ENCODE measurements at places on chromosomes 12 and 14.

DNA sequence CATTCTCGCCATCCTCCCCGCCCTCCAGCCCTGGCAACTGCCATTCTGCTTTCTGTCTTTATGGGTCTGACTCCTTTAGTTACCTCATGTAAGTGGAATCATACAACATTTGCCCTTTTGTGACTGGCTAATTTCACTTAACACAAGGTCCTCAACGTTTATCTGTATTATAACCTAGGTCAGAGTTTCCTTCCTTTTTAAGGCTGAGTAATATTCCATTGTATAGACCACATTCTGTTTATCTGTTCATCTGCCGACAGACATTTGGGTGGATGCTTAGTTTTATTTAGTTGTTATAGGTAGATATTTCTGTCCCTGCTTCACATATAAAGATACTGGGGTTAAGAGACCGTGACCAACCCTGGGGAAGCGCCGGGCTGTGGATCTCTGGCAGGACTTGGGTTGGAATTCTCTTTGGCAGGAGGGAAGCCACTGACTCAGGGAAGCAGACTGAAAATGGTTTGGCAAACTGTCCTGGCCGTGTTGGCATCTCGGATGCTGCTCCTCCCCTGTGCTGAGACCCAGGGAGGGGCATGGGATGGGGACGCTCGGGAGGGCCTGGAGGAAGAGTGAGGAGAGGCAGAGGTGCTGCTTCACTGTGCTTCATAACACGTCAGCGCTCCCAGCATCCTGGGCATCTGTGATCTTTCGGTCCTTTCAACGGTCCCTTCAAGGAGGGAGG lies 38.9 kb downstream of the TEAD4 start:
- DNase-seq, result no peak

GRCh38 chr14:100692859-100693558 lies 33.7 kb upstream of the DLK1 start:
- DNase-seq, result peak; percentile 98

DNA sequence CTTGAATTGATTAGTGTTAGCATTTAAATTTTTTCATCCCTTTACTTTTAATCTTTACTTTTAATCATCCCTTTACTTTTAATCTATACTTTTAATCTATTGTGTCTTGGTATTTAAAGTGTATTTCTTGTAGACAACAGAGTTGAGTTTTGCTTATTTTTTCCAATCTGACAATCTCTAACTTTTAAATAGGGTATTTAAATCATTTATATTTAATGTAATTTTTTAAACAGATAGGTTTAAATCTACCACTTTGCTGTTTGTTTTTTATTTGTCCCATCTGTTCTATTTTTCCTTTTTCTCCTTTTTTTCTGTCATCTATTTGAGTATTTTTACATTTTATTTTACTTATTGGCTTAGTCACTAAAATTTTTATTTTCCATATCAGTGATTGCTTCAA lies 68.3 kb downstream of the TTC7B start:
- no peak for DNase-seq

DNA sequence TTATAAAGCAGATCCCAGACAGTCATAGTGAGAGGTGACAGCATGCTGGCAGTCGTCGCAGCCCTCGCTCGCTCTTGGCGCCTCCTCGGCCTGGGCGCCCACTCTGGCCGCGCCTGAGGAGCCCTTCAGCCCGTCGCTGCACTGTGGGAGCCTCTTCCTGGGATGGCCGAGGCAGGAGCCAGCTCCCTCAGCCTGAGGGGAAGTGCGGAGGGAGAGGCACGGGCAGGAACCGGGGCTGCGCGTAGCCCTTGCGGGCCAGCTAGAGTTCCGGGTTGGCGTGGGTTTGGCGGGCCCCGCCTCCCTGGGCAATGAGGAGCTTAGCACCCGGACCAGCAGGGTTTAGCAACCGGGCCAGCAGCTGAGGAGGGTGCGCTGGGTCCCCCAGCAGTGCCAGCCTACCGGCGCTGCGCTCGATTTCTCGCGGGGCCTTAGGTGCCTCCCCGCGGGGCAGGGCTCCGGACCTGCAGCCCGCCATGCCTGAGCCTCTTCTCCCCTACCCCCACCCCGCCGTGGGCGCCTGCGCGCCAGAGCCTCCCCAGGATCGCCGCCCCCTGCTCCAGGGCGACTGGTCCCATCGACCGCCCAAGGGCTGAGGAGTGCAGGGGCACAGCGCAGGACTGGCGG lies 451.2 kb upstream of the DCN start:
- no peak for DNase-seq

- no peak for DNase-seq
These were observed 10.9 kb upstream of the SERPINA9 start for GRCh38 chr14:94486883-94487282.

GRCh38 chr14:29461506-29461905 lies 466.1 kb downstream of the PRKD1 start:
- no peak for DNase-seq

GRCh38 chr14:38070061-38070588 lies 137.6 kb upstream of the SSTR1 start:
- DNase-seq, result no peak

GRCh38 chr14:68627050-68627867 lies 165.6 kb downstream of the ZFP36L1 start:
- DNase-seq, result peak; percentile 47

DNA sequence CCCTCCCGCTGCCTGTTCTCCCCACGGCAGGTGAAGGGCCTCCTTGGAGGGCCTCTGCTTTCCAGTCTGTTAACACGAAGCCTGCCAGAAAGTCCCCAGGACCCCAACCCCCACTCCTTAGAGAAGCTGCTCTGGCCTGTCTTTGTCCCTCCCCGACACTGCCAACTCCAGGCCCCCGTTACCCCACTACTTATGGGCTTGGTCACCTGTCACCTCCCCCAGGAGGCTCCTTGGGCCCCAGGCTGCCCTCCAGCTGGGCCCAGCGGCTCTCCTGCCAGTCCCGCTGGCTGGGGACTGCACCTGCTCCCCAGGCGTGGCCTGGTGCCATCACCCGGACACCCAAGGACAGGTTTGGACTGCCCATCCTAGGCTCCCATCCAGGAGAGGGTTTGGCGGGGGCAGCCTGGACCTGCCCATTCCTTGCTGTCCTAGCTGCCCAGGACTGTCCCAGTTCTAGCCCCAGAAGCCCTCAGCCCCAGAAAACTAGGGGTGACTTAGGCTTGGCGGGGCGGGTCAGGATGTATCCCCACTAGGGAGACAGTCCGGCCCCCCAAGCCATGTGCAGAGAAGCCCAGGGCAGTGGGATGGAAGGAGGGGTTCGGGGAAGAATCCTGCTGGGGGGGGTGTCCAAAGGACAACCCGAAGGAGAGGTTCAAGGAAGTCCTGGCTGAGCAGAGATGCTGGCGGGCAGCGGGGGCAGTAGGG lies 155.7 kb upstream of the C14orf180 start:
- peak; percentile 46 for DNase-seq

GRCh38 chr12:27277846-27278260 lies 33.8 kb downstream of the STK38L start:
- DNase-seq, result no peak

DNA sequence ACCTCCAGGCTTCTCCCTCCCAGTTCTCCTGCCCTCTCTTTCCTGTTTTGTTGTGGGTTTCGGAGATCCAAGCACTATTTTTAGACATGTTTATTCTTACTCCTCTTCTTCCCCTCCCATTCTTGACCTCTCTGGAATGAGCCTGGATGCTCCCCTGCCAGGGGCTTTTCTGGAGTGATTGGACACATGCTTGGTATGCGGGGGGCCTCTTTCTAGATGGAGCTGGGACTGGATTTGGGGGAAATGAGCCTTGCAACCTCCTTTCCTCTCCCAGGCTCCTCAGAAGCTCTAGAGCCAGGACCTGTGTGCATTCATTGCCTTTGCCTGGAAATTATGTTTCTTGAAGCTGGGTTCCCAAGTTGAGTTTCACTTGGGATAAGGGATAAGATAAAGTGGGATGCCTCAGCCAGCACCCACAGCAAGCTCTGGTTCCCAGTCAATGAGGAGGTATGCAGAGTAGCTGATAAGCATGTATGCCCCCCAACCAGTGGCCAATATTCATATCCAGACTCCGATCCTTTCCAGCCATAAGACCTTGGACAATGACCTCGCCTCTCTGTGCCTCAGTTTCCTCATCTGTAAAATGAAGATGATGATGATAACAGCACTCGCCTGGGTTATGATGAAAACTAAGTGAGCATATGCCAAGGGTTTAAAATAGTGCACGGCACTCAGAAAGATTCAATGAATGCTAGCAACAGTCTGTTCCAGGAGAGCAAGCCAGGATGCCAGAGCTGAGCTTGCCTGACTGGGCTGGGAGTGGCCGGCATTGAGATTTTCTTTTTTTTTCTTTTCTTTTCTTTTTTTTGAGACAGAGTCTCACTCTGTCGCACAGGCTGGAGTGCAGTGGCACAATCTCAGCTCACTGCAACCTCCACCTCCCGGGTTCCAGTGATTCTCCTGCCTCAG lies 97.8 kb downstream of the SCARB1 start:
- no peak for DNase-seq

DNA sequence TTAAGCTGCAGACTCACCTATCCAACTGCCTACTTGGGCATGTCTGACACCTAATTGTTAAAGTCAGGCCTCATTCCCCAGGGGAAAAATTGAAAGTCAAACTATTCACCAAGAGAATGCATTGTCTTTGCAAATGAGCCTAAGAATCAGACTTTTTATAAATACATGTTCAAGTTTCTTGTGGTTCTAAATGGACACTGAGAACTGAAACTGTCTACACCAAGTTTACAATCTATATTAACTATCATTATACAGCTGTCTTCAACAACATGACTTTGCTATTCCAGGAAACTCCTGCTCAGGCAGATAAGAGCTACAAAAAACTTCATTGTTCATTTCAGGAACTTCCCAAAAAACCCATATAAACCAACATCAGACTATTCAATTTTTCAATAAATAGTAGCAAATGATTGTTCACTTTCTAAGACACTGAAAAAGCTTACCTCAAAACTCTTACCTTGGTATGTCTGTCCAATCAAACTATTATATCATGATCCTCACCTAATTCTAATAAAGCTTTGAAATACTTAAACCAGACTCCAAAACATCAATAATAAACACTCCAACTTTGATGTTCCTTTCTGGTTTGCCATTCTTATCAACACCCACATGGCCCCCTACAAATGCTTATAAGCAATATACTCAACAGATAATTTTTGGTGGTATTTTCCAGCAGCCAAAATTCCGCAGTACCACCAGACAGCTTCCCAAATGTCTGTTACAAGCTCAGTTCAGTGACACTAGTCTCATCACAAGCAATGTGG lies 24.2 kb downstream of the CDK17 start:
- DNase-seq, result no peak

GRCh38 chr12:29216797-29217575 lies 67.9 kb downstream of the FAR2 start:
- DNase-seq, result no peak

DNA sequence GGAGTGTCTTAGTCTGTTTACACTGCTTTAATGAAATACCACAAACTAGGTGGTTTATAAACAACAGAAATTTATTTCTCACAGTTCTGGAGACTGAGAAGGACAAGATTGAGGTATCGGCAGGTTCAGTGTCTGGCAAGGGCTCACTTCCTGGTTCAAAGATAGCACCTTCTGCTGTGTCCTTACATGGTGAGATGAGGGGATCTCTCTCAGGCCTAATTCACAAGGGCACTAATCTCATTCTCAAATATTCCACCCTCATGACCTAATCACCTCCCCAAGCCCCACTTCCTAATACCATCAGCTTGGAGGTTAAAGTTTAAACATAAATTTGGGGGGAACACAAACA lies 35.0 kb upstream of the PLEK2 start:
- no peak for DNase-seq

- DNase-seq, result no peak
These were observed 170.9 kb downstream of the PPM1H start for GRCh38 chr12:62763861-62764645.

GRCh38 chr14:30242744-30243143 lies 315.1 kb upstream of the PRKD1 start:
- no peak for DNase-seq

DNA sequence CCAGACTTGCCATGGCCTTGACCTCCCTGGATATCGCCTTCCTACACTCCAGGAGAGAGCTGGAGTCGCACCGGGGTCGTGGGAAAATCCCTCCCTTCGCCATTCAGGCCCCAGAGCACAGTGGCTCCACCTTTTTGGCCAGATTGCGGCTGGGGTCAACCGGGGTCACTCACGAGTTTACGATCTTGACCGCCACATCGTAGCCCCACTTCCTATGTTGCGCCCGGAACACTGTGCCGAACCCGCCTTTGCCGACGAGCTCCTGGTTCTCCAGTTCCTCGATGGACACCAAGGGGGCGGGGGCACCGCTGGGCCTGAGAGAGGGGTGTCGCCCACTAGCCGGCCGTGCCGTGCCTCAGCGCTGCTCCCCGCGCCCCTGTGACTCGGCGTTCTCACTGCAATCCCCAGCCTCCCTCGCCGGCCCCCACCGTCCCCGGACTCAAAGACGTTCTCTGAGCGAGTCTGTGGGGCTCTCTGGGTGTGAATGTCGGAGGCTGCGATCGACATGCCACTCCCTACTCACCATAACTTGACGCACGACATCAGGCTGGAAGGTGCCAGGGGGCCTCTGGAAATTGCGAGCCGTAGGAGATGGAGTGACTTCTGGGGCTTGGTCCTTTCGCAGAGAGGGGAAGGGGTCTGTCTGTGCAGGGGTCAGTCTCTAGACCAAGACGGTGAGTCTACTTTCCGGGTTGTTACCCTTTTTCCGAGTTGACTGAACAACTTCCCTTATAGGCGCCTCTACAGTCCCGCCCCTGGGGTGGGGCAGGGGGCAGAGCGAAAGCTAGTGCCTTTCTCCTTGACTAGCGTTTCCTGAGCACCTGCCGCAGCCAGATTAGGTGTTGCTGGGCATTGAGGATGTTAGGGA lies at the start of gene RIPK3:
Gene RIPK3, minus strand, starts transcription at position 708 of the 868 bp plus-strand sequence. Its CDS starts 165 bp downstream, at position 543.
- no peak for DNase-seq

GRCh38 chr14:44309331-44309730 lies 197.8 kb downstream of the FSCB start:
- no peak for DNase-seq

- no peak for DNase-seq
These were observed 37.8 kb upstream of the TMEM132D start for GRCh38 chr12:129941618-129942017.

DNA sequence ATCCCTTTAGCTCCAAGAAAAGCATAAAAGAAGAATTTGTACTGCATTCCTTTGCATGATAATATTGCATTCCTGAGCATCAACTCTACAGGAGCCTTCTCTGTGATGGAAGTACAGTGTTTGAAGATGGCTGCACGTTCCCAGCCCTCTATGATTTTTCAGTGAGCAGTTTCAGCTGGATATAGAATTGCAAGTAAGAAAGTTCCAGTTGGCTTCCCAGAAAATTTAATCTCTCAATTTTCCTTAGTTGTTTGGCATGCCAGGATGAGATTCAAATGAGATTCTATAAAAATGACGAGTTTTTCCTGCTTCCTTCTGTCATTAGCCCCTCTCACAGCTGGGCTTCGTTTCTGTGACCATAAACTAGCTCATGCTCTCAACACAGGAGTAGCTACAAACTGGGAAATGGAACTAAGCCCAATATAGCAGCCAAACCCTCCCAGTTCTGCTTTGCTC lies 109.9 kb downstream of the TTC8 start:
- DNase-seq, result no peak
